Activated naive CD8-positive, alpha-beta T cell treated with anti-CD3 and anti-CD28 coated beads, Interleukin-2, amount 10 ng/mL, durations not matched to agents 7 days and 5 days (primary cell): ENCODE measurements at places on chromosomes 2 and 18. TPM values are rescaled to one million over a fixed set of nuclear protein-coding genes. Genes with fewer than 3 reads are reported as not detected.

DNA sequence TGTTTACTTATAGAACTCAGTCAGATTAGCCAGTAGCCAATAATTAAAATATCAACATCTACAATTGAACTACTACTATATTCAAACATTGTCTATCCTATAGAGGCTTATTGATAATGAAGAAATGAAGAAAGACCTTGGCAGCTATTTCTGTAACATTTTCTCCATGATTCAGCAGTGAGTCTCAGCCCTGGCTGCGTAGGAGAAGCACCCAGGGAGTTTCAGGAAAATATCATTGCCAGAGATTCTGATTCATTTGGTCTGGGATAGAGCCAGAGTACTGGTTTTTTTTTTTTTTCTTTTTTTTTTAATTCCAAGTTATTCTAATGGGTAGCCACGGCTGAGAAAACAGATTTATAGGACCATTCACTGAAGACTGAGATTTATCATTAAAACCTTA, 404.8 kb downstream of the TXNL1 start:
- no peak overlapping the region for H3K27ac ChIP-seq
- no peak overlapping the region for H3K4me3 ChIP-seq
- H3K4me1 ChIP-seq: no peaks in the 10 kb centered on the region
- H3K36me3 ChIP-seq: no peaks in the 10 kb centered on the region

PID1 gene
- total RNA-seq: 0.11 TPM

DNA sequence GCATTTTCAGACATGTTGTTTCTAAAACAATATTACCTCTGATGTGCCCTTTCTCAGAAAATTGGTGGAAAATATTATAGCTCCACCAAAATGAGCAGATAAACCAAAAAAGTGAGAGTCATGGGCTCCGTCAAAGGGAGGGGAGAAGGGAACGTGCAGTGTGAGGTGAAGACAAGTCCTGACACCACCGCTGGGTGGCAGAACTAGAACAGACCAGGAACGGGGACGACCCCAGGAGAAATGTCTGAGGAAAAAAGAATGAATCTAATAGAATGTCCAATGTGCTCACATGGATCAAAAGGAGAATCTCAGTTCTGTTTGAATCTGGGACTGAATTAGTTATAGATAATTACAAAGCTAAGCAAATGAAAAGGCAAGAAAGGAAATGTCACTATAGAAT, 22.6 kb upstream of the BCL2 start:
- H3K4me1 ChIP-seq: peaks cover 8% of the 10 kb centered on the region
- H3K27me3 ChIP-seq: no peaks in the 10 kb centered on the region
- H3K4me3 ChIP-seq: no peak overlapping the region
- DNase-seq: no peak

TMEM37 gene
- not detected for total RNA-seq

DNA sequence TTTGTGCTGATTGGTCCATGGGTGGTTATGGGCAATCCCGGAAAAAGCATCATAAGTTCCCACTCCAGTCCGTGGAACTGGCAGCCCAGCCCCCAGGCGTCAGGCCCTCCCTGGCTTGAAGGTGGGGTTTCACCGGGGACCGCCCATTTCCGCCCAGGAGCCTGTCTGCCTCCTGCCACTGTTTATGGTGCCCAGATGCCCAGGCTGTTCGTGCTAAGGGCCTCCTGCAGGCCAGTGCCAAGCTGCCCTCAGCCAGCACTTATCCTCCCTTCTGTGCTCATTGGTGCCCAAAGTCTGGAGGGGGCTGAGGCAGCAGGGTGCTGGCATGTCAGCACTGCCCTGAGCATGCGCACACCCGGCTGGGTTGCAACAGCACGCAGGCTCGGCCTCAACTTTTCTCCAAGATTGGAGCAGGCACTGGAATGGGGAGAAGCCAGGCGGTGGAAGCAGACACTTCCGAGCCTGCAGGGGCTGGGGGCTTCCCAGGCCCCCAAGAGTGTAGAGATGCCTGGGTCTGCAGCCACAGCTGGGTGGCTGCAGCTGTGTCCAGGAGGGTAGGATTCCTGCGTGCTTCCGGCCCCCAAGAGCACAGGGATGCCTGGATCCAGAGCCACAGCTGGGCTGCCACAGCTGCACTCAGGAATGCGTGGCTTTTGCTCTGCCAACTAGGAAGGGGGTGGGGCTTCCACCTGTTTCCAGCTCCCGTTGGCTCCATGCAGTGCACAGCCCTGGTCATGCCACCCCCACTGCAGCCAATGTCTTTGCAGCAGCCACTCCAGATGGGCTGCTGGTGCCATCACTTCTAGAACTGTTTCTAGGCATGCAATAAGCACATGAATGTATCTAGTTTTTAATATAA, 74.0 kb downstream of the AGPS start:
- DNase-seq: no peak
- no peak overlapping the region for H3K4me3 ChIP-seq
- H3K4me1 ChIP-seq: no peaks in the 10 kb centered on the region
- H3K27me3 ChIP-seq: no peaks in the 10 kb centered on the region
- no peak overlapping the region for H3K27ac ChIP-seq

INPP5D gene
- total RNA-seq: 129 TPM

DNA sequence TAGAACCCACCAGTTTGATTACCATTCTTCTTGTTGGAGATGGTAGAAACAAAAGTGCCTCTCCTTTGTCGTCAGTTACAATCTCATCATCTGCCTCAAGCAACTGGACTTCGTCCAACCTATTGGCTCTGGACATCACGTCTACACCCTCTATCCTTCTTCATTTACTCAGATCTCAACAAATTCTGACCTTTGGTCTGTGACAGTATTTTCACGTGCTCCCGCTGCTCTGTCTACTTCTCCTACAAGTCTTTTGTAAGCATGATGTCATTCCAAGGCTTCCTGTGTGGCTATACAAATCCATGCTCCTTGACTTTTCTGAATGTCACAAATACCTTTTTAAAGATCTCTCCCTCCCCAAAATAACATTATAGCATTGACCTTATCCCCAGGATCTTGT, 43.0 kb upstream of the PID1 start:
- H3K27ac ChIP-seq: no peak overlapping the region
- H3K36me3 ChIP-seq: no peaks in the 10 kb centered on the region

POU3F3 gene
- not detected for total RNA-seq

DNA sequence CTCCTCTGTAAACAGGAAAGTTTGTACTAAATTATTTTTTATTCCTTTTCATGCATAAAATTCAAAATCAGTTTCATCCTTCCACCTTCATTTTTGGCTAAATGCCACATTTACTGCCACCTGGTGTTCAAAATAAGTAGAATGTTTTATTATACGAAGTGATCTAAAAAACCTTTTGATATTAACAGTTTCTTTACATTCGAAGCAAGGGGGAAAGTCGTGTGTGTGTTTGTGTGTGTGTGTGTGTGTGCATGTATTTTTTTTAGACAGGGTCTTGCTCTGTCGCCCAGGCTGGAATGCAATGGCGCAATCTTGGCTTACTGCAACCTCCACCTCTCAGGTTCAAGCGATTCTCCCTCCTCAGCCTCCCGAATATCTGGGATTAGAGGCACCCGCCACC, 9.0 kb upstream of the SCN9A start:
- no peaks in the 10 kb centered on the region for H3K27me3 ChIP-seq
- H3K36me3 ChIP-seq: no peaks in the 10 kb centered on the region
- DNase-seq: no peak
- H3K4me3 ChIP-seq: no peak overlapping the region
- no peaks in the 10 kb centered on the region for H3K4me1 ChIP-seq

UCN gene
- 3.7 TPM for total RNA-seq

- no peak overlapping the region for H3K27ac ChIP-seq
- H3K27me3 ChIP-seq: no peaks in the 10 kb centered on the region
- no peaks in the 10 kb centered on the region for H3K4me1 ChIP-seq
- DNase-seq: no peak
Observed at GRCh38 chr2:226736382-226736781, 63.2 kb downstream of the IRS1 start.

GAL3ST2 gene
- total RNA-seq: 0.22 TPM

- DNase-seq: no peak
- H3K4me3 ChIP-seq: no peak overlapping the region
- H3K27me3 ChIP-seq: no peaks in the 10 kb centered on the region
- H3K4me1 ChIP-seq: no peaks in the 10 kb centered on the region
- peaks cover 17% of the 10 kb centered on the region for H3K36me3 ChIP-seq
- H3K27ac ChIP-seq: no peak overlapping the region
Observed at GRCh38 chr18:49250816-49251388, 209.5 kb downstream of the DYM start.

- H3K27me3 ChIP-seq: no peaks in the 10 kb centered on the region
Observed at GRCh38 chr2:35989503-35989902, 366.1 kb upstream of the CRIM1 start.

DNA sequence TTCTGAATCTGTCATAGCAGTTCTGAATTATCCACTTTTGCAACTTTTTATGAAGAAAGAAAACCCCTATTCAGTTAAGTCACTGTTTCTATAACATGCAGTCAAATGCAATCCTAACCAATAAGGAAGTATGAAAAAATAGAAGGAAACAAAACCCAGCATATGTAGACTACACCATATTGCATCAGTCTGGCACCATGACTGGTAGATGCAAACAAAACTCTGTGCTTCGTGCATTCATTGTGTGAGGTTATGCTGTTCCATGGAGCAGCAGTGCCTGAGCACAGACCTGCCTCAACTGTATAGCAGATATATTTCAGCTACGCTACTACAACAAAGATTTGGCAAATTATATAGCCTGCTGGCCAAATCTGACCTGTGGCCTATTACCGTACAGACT, 325.5 kb downstream of the LRP1B start:
- DNase-seq: no peak
- no peaks in the 10 kb centered on the region for H3K36me3 ChIP-seq
- H3K4me3 ChIP-seq: no peak overlapping the region
- H3K4me1 ChIP-seq: no peaks in the 10 kb centered on the region

GRCh38 chr2:221818616-221819320, 246.7 kb upstream of the EPHA4 start:
- no peak for DNase-seq
- H3K4me3 ChIP-seq: no peak overlapping the region
- H3K27ac ChIP-seq: no peak overlapping the region
- H3K4me1 ChIP-seq: no peaks in the 10 kb centered on the region
- H3K36me3 ChIP-seq: no peaks in the 10 kb centered on the region
- H3K27me3 ChIP-seq: no peaks in the 10 kb centered on the region

ERFE gene
- 0.42 TPM for total RNA-seq

DNA sequence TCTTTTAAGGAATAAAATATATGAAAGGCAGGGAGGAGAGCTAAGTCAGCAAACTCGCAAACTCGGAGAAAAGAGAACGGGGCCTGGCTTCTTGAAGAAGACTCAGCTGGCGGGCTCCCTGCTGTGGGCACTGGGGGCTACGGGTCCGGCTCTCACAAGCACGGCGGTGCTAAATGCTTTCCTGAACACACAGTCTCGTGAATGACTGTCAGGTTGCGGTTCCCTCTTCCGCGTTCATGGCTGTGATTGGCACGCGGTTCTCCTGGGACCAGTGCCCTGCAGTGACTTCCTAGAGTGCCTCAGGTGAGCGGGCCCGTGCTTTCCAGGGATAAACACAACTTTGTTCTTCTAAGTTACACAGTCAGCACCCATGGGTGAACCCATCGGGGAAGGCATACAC, 208.4 kb downstream of the HDAC4 start:
- peaks cover under 1% of the 10 kb centered on the region for H3K4me1 ChIP-seq
- no peaks in the 10 kb centered on the region for H3K27me3 ChIP-seq
- H3K36me3 ChIP-seq: peaks cover 25% of the 10 kb centered on the region
- H3K4me3 ChIP-seq: no peak overlapping the region
- DNase-seq: peak; percentile 14
- no peak overlapping the region for H3K27ac ChIP-seq

CCDC141 gene
- 15.0 TPM for total RNA-seq

GPR39 gene
- total RNA-seq: not detected

- H3K4me1 ChIP-seq: peaks cover 29% of the 10 kb centered on the region
- H3K27me3 ChIP-seq: no peaks in the 10 kb centered on the region
- peaks cover 17% of the 10 kb centered on the region for H3K36me3 ChIP-seq
Observed at GRCh38 chr2:237708961-237709360, 81.6 kb downstream of the LRRFIP1 start.

- peaks cover 13% of the 10 kb centered on the region for H3K4me1 ChIP-seq
- H3K27me3 ChIP-seq: peaks cover 2% of the 10 kb centered on the region
- DNase-seq: no peak
- no peak overlapping the region for H3K27ac ChIP-seq
- H3K36me3 ChIP-seq: no peaks in the 10 kb centered on the region
Observed at GRCh38 chr2:20425884-20426283, 21.0 kb upstream of the RHOB start.

DNA sequence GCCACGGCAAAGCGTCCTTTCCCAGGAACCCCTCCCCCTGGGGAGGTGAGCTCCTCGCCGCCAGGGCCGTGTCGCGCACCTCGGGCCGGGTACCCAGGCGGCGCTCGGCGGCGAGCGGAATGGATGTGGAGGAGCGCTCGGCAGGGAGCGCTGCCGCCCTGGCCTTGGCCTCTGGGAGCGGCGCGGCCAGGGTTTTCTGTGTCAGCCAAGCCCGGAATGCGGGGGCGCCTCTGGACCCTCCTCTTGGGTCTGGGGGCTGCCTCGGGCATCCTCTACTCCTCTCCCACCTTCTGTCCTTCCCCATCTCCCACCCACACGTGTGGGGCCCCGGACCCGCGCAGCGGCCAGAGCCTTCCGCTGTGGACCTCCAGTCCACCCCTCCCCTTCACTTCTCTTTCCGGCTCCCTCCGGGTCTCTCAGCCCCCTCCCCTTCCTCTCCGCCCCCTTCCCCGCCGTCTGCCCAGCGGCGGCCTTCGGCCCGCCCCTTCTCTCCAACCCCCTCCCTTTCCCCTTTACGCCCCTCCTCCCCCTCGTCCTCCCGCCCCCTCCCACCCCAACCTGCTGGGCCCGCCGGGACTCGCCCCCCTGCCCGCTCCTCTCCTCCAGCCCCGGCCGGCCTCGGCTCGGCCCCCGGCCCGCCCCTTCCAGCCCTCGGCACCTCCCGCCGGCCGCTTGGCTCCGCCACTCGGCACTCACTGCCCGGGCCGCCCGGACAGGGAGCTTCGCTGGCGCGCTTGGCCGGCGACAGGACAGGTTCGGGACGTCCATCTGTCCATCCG, at the start of gene MERTK:
Gene MERTK (plus strand): TSS at position 684 of the 779 bp plus-strand sequence. CDS start 129 bp downstream, outside the sequence.
- peak; percentile 72 for DNase-seq
- no peaks in the 10 kb centered on the region for H3K36me3 ChIP-seq
- H3K27me3 ChIP-seq: peaks cover 49% of the 10 kb centered on the region
- H3K4me1 ChIP-seq: peaks cover 10% of the 10 kb centered on the region
- H3K4me3 ChIP-seq: peak within 1 kb of the TSS; percentile 75

DNA sequence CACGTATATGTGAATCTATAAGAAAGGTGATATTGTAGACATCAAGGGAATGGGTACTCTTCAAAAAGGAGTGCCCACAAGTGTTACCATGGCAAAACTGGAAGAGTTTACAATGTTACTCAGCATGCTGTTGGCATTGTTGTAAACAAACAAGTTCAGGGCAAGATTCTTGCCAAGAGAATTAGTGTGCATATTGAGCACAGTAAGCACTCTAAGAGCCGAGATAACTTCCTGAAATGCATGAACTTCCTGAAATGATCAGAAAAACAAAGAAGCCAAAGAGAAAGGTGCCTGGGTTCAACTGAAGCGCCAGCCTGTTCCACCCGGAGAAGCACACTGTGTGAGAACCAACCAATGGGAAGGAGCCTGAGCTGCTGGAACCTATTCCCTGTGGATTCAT, 101.0 kb downstream of the HS6ST1 start:
- peaks cover 4% of the 10 kb centered on the region for H3K27me3 ChIP-seq
- H3K36me3 ChIP-seq: no peaks in the 10 kb centered on the region
- no peak overlapping the region for H3K4me3 ChIP-seq

GRCh38 chr2:86249176-86249575, 49.9 kb downstream of the MRPL35 start:
- H3K4me1 ChIP-seq: no peaks in the 10 kb centered on the region
- peaks cover 4% of the 10 kb centered on the region for H3K27me3 ChIP-seq
- no peak overlapping the region for H3K27ac ChIP-seq
- DNase-seq: no peak
- no peak overlapping the region for H3K4me3 ChIP-seq

ALPG gene
- total RNA-seq: not detected
